Posterior vena cava (tissue), 2 donors: ENCODE measurements at places on chromosomes 1 and 21. TPM values are rescaled to one million over a fixed set of nuclear protein-coding genes. Genes with fewer than 3 reads are reported as not detected.

DNA sequence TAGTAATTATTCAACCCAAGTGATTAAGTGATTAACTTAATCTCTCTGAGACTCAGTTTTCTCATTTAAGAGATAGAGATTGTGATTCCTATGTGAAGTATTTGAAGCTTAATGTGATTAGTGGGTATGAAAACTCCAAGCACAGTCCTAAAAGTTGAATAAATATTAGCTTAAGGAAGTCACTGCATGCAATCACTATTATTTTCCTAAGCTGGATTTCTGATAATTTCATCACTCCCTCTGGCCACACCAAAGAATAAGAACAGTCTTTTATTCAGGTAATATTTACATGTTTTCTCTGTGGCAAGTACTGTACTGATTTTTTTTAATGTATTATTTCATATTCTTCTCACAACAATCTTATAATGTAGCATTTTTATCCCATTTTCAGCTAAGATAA, 31.1 kb downstream of the CD55 start:
- DNase-seq = no peak

GRCh38 chr1:101520302-101520701, 283.5 kb downstream of the S1PR1 start:
- DNase-seq = no peak

Gene OR2T29
- total RNA-seq = not detected

DNA sequence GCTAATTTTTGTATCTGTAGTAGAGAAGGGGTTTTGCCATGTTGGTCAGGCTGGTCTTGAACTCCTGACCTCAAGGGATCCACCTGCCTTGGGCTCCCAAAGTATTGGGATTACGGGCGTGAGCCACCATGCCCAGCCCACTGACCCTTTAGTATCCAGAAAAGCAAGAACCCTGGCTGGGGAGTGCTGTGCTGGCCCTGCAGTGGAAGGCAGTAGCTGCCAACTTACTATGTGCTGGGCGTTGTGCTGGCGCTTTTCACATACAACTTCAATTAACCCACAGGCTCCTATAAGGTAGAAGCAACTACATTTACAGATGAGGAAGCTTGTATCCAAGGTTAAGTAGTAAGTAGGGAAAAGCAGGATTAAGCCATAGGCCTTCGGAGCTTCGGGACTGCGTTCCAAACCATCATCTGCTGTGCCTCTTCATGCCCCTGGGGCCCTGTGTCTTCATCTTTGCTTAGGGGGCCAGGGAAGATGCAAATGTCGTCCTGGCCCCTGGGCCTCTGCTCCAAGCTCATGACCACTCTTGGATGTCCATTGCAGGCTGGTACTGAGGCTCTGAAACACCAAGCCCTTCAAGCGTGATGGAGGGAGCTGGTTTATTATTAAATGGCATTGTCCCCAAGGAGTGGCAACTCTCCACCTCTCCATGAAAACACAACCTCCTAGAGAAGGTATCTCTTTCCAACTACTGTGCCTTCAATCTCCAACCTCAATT, 8.7 kb upstream of the CPLANE2 start:
- DNase-seq = no peak

GRCh38 chr21:15058854-15059263, 5.9 kb downstream of the NRIP1 start:
- no peak for DNase-seq
